ENCODE measurements at places on chromosomes 6 and 20.

GRCh38 chr6:130204322-130204721, 18.4 kb downstream of the SAMD3 start:
- no peak for DNase-seq

- peak; percentile 64 for DNase-seq
Observed at GRCh38 chr6:116531675-116532570, 13.6 kb downstream of the TRAPPC3L start.

DNA sequence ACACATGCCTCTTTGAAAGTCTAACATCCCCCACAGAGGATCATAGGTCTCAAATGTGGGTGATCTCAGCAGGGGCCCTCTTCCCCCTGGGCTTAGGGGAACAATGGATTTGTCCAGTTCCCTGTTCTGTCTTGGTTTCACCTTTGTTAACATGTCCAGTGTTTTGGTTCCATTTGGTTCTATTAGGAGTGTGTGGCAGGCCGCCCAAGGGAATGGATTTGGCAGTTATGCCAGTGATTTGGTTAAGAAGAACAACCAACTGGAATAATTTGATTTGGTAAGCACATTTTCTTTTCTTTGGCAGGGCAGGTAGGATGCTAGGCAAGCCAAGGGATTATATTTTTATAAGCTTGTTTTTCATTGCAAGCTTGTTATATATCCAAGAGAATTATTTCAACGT, 28.5 kb upstream of the ENPP1 start:
- no peak for DNase-seq

DNA sequence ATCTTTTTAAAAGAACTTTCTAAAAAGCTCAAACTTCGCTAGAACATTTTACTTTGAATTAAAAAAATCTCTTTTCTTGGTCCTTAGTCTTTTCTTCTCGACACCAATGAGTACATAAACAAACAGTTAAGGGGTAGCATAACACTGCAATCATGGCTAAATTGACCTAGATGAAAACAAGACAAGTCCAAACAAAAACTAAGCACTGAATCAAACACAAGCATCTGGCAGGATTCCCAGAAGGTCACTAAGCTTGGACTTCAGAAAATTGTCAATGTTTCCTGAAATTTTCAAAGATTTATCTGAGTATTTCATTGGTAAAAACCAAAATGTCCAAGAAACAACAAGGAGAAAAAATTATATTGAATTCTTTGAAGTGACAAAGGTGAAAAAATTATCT, 5.0 kb downstream of the COL21A1 start:
- DNase-seq: no peak

- DNase-seq: no peak
Observed at GRCh38 chr6:36955671-36956445, 1.3 kb downstream of the PI16 start.

DNA sequence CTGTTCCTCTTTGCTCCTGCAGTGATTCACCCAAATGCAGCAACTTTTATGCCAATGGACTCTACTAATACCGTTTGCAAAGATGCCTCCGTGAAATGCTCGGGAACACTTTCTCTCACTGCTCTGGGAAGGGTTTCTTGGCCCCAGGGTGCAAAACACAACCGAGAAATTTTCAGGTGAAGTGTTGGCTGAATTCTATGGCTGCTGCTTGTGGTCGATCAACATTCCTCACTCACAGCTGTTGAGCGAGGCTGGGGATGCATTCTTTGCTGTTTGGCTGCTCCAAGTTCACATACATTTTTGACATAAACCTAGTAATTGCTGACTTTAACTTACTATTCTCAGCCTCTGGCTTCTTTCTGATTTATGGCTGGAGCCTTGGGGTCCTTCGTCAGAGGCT, 342.0 kb upstream of the CHD6 start:
- no peak for DNase-seq

- DNase-seq: peak; percentile 48
Observed at GRCh38 chr6:36596356-36596755, 2.2 kb downstream of the SRSF3 start.

- peak; percentile 19 for DNase-seq
Observed at GRCh38 chr20:14498772-14499171, 161.4 kb upstream of the FLRT3 start.

DNA sequence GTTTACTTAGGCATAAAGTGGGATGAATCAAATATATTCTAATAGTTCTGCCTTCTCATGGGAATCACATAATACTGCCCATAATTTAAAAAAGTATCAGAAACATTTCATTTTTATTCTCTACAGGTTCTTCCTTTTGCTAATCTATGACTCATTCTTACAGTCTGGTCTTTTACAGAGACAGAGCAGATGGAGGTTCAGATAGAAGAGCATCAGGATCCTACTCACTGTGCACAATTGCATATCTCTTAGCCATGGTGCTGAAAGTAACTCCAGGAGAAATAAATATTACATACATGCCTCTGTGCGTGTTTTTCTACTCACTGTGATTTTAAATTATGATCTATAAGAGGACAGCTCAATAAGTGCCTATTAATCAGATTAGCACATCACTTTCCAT, 16.3 kb upstream of the OR2B6 start:
- DNase-seq: no peak

DNA sequence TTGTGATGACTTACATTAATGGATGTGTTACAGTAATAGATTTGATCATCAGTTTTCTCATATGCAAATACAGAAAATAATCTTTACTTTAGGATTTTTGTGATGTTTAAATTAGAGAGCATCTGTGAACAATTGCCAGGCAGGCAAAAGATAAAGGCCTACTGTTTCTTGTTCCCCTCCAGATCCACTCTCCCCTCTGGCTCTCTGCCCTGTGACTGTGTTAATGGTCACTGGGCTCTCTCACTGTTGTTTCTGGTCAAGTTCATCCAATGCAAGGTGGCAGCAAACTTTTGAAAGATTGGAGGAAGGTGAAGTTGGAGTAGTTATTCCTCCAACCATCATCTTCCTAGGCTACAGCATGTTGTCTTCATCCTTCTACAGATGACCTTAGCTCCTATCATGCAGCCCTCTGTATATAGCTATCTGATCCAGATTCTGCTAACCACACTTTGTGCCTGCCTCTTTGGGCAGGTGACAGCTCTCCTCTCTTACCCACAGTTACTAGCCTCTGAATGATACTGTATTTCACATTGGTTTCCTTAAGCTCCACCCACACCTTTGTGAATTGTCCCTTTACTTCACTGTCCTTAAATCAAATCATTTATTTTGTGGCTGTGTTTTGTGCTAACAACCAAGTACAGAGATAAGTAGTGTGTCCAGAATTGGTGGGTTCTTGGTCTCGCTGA, 48.9 kb upstream of the ARG1 start:
- no peak for DNase-seq
